ENCODE measurements at places on chromosomes 1 and 21. TPM values are rescaled to one million over a fixed set of nuclear protein-coding genes. Genes with fewer than 3 reads are reported as not detected.

DNA sequence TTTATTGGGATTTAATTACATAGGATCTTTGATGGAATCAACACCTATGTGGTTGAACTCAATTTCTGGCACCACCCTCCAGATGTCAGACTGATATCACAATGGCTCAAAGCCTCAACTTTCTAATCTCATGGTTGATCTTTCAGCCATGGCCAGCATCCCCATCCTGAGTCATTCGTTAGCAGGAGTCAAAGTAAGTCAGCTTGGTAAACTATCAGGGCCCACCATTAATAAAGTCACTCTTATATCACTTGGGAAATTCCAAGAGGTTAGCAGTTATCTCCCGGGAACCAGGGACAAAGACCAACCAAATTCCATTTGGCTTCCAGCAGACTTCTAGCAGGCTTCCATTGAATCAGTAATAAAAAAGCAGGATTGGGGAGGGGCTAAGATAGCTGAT, 50.7 kb upstream of the TNFSF4 start:
- no peak for DNase-seq

- no peak for DNase-seq
Observed at GRCh38 chr1:166233750-166234366, 67.1 kb upstream of the FAM78B start.

DNA sequence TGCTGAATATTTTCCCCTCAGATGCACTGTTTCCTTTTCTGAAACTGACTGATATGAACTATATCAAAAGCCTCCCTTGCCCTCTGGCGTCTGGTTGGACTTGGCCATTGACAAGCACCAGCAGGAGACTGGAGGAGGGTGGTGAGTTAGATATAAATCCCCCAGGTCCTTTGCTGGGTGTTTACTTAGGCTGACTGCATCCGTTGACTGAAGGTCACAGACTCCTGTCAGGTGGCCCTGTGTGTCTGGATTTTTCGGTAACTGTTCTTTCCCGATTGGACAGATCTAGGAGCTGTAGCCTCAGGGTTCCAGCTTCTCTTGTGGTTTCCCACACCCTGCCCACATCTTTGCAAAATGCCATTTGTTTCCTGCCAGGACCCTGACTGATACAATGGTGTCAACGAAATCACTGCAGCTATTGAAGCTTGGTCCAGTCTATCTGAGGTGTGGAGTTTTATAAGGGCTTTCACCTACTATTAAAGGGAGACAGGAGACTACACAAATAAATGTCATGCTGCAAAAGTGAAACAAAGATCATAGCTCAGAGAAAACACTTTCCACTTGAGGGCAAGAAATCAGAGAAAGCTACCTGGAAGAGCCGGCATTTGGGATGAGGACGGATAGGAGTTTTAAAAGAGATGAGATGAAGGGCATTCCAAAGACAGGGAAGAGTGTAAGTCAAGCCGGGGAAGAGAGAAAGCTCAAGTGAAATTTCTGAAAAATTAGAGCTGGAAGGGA, 1.5 kb upstream of the MAGI3 start:
- DNase-seq = no peak

E2F2 gene
- total RNA-seq = 9.3 TPM

UBL4B gene
- not detected for total RNA-seq
